ENCODE measurements at places on chromosomes 16 and 17.

GRCh38 chr17:3982113-3982512 is 17.9 kb upstream of the ATP2A3 start:
- DNase-seq = no peak

- DNase-seq = no peak
These were observed 1.9 kb downstream of the KRTAP4-11 start for GRCh38 chr17:41116297-41116696.

GRCh38 chr17:47803751-47804150 is 17.8 kb downstream of the OSBPL7 start:
- DNase-seq = no peak

DNA sequence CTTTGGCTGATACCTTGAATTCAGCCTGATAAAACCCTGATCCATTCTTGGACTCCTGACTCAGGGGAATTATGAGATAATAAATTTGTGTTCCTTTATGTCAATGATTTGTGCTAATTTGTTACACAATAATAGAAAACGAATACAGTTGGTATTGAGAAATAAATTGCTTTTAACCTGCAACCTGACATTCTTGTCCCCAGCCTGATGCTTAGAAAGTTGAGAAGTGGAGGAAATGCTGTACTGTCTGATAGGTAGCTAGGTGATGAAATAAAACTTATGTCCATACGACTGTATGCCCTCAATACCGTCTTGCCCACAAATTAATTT is 10.5 kb downstream of the IQCK start:
- DNase-seq = no peak

DNA sequence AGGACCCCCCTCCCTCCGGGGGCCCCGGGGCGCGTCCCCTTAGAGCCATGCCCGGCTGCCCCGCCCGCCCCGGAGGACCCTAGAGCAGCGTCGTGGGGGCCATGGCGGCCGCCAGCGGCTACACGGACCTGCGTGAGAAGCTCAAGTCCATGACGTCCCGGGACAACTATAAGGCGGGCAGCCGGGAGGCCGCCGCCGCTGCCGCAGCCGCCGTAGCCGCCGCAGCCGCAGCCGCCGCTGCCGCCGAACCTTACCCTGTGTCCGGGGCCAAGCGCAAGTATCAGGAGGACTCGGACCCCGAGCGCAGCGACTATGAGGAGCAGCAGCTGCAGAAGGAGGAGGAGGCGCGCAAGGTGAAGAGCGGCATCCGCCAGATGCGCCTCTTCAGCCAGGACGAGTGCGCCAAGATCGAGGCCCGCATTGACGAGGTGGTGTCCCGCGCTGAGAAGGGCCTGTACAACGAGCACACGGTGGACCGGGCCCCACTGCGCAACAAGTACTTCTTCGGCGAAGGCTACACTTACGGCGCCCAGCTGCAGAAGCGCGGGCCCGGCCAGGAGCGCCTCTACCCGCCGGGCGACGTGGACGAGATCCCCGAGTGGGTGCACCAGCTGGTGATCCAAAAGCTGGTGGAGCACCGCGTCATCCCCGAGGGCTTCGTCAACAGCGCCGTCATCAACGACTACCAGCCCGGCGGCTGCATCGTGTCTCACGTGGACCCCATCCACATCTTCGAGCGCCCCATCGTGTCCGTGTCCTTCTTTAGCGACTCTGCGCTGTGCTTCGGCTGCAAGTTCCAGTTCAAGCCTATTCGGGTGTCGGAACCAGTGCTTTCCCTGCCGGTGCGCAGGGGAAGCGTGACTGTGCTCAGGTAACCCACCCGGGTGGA is 759 bp downstream of the ALKBH5 start:
- DNase-seq = peak; percentile 82

- DNase-seq = no peak
These were observed 53.4 kb downstream of the GRB2 start for GRCh38 chr17:75352079-75352569.

DNA sequence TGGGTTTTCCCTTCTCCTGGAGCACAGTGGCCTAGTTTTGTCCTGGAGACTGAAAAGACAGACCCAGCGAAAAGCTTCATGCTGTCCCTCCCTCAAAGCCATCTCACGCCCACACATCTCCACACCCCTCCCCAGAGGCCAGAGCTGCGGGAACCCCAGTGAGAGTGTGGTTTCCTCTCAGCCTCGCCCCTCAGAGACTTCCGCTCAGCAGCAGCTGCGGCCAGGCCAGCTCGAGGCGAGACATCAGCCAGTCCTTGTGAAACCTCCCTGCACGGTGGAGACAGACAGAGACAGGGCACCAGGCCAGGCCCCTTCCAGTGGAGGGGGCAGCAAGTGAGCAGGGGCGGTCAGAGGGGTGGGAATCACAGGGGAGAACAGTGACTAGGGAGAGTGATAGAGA is 77.0 kb upstream of the TNRC6C start:
- peak; percentile 19 for DNase-seq

- no peak for DNase-seq
These were observed 229.1 kb upstream of the PMFBP1 start for GRCh38 chr16:72401084-72401361.

Data from erythroblast (primary cell).